AG04450 (cell line): ENCODE measurements at places on chromosomes 7 and 10.

GRCh38 chr7:94296881-94297280 is 97.8 kb upstream of the COL1A2 start:
- DNase-seq: no peak

DNA sequence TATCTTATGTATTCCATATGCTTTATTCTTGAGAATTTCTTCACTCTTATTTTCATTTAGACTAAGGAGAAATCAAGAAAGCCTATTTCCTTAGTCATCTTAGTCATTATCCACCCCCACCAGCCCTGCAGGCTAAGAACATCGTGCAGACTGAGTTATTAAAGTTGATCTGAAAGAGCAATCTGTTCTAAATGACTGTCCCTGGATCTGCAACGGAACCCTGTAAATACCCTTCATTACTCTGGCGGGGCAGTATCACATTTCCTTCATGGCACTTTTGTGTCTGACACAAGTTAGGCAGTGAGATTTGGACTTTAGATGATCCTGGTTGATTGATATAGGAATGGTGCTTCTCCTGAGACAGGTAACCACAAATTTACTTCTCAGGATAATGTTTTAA is 3.5 kb upstream of the MYPN start:
- no peak for DNase-seq

- DNase-seq: no peak
Observed at GRCh38 chr7:94623820-94624219, 32.1 kb downstream of the SGCE start.

DNA sequence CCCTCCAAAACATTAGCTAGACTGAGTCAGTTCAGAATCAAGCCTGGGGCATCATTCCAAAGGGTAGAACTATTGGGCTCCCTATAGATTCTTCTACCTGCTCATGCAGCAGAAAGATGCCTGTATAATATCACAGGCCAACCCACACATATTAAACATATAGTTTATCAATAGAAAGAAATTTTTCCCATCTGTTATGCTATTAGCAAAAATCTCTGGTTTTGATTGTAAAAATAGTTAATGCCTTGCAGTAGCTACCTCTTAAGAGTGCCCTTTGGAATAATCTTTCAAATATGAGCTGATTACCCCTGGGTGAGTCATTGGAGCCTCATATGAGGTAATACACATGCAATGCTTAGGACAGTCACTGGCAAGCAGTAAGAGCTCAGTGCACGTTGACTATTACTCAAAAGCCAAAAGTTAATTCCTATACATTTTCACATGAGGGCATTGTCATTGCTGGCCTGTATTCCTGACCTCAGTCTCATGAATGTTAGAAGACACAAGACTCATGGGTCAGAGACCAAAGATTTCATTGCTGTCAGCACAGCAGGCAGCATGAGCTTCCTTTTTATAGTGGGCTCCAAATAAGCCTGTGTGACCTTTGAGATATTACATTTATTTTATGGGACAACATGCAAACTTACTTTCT is 180.0 kb downstream of the FGFR2 start:
- DNase-seq: no peak

GRCh38 chr7:150380463-150380862 is 1.3 kb downstream of the ZNF775 start:
- no peak for DNase-seq

DNA sequence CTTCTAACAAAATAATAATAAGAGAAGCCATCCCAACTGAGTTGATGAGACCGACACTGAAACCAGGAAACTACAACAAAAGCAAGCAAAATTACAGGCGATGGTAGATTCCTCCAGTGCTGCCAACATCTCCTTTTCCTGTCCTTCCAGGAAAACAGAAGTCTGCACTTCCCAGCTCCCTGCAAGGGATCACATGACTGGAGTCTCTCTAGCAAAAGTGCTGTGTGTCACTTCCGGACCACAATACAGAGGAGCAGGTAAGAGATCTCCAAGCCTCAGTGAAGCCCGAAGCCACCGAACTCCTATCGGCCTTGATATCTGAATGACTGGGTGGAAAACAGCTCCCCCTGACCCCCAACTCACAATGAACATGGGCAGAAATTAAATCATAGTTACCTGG is 63.2 kb downstream of the SMURF1 start:
- DNase-seq: no peak

GRCh38 chr7:151465169-151465568 is 25.2 kb upstream of the CRYGN start:
- no peak for DNase-seq

DNA sequence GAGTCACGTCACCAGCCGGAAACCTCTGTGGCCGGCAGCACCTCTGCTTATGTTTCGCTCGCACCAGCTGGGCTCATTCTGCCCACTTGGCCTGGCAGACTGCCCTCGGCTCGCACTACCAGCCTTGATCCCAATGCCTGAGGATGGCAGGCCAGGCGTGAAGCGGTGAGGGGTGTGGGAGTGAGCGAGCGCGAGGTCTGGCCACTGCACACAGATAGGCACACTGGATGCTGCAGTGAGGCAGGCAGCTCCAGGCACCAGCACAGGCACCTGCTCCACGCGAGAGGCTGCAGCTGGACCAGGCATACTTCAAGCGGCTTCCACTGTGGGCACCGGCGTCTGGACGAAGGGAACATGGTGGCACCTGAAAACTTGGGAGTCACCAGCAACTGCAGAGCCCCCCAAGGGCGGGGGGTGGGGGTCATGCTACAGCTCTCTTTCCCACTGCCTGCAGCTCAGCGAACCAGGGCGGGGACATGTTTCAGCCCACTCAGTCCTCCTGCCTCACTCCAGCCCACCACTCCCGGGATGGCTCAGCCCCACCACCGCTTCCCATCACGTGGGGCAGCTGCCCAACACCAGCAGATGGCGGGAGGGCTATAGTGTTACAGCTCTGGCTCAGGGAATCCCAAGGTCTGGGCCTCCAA is 5.4 kb upstream of the DMTF1 start:
- DNase-seq: no peak

DNA sequence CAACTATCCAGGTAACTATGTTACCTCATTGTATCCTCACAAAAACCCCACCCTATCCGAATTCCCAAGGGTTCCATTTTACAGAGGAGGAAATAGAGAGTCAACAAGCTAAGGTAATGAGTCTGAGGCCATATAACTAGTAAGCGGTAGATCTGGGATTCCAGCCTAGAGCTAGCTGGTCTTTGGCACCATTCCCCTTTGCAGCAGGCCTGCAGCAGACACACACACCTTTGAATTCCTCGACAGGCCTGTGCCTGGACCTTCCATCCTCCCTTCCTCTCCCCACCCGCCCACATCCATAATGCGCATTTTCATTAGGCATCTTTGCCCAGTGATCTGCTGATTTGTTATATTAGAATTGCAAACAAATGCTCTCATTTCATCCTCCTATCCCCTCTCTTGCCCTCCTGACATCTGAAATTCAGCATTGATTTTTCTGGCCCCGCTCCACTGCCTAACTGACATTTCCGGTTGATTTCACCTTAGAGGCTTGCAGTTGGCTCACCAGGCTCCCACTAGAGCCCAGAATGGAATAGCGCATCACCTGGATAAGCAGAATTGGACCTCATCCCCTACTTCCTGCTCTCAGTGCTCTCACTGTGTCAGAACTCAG is 129.5 kb downstream of the PLXNA4 start:
- DNase-seq: no peak

GRCh38 chr10:69845574-69846292 is 44.0 kb downstream of the COL13A1 start:
- no peak for DNase-seq

- no peak for DNase-seq
Observed at GRCh38 chr10:35237766-35238512, 98.4 kb upstream of the CCNY start.

DNA sequence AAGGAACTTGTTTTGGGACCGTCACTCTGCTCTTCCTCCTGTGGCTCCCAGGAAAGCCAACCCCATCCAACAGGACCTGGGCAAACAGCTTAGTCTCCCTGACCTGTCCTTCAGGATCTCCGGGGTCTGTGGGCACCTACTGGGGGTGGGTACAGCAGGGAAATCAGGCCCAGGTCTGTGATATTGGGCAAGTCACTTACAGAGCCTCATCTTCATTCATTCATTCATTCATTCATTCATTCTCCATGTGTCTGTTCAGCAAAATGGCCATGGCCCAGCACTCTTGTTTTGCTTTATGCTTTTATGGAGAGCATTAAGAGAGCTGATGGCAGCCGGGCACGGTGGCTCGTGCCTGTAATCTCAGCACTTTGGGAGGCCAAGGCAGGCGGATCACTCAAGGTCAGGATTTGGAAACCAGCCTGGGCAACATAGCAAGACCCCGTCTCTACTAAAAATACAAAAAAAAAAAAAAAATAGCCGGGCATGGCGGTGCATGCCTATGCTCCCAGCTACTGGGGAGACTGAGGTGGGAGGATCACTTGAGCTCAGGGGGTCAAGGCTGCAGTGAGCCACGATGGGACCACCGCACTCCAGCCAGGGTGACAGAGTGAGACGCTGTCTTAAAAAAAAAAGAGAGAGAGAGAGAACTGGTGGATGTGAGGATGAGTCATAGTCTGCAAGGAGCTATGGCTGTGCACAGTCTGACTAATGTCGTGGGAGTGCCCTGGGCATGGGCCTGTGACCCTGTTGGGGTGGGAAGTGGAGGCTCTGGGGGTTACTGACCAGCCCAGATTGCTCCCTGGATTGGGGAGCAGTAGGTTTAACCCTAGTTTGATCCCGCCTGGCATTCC is 54.3 kb downstream of the CLIP2 start:
- DNase-seq: no peak

- no peak for DNase-seq
Observed at GRCh38 chr7:3649250-3649649, 348.2 kb downstream of the SDK1 start.

- DNase-seq: no peak
Observed at GRCh38 chr10:21077681-21078080, 180.6 kb upstream of the NEBL start.

GRCh38 chr7:19362099-19362498 is 216.9 kb upstream of the FERD3L start:
- no peak for DNase-seq

DNA sequence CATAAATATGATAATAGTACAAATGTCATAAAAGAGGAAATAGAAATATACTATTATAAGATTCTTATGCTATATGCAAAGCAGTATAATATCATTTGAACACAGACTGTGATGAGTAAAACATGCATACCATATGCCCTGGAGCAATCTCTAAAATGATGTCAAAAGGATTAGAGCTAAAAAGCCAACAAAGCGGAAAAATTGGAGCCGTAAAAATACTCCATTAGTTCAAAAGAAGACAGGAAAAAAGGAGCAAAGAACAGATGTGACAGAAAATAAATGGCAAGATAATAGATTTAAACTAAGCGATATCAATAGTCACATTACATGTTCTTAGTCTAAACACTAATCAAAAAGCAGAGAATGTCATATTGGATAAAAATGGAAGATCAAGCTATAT is 191.0 kb upstream of the PLPP4 start:
- DNase-seq: no peak

DNA sequence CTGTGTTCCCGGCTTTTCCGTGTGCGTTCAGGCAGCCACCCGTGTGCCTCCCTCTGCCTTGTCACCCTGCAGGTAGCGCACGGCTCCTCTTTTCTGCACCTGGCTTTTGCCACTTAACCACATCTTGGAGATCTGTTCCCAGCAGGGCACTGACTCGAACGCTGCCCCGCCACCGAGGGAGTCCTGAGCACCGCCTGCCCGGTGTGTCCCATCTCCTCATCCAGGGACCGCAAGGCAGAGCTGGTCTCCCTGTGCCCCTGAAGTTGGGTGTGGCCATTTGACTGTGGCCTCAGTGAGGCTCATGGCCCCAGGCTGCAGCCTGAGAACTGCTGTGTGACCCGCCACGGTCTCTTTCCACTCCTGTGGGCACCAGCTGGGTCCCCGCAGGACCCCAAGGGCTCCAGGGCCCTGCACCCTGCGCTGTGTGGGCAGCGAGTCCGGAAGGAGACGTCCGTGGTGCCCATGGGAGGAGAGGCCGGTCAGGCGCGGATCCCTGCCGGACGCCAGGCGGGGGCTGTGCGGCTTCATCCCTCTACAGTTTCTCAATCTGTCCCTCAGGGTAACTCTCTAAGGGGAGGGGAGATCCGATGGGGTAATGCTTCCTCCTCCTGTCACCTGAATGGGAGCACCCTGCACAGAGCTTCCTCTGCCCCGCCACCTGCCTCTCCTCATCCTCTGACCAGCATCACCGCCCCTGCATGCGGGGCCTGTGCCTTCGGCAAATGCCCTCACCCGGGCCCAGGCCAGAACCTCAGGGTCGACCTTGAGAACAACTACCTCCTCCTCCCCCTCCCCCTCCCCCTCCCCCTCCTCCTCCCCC is 1.8 kb upstream of the INTS1 start:
- DNase-seq: no peak

GRCh38 chr10:105952153-105952552 is 1212.4 kb downstream of the SORCS1 start:
- DNase-seq: peak; percentile 3

GRCh38 chr7:25598765-25599164 is 370.5 kb upstream of the NPVF start:
- no peak for DNase-seq
